ENCODE measurements at places on chromosomes 12 and 14. TPM values are rescaled to one million over a fixed set of nuclear protein-coding genes. Genes with fewer than 3 reads are reported as not detected.

- no peak for DNase-seq
Measured at GRCh38 chr12:53482626-53483168, 16.6 kb downstream of the MAP3K12 start.

- DNase-seq: peak; percentile 63
Measured at GRCh38 chr14:59161561-59162175, 26.8 kb upstream of the DAAM1 start.

- peak; percentile 41 for DNase-seq
Measured at GRCh38 chr12:127729381-127729780, 537.6 kb upstream of the TMEM132C start.

The ANKRD33 gene
- not detected for total RNA-seq

DNA sequence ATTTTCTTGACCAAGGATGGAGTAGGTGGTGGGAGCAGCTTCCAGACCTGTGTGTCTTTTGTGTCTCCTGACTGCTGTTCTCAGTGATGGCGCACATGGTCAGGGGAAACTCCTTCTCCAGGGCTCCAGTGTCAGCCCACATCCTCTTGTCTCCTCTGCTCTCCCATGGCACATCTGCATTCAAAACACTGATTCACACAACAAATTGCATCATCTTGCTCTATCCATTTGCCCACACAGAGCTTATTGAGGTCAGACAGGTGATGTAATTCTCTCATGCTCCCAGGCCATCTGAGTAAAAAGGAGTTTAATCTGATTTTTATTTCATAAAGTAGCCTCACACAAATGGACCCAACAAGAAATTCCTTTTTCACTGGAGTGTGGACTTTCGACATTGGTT lies 21.8 kb upstream of the TMEM132C start:
- no peak for DNase-seq

- no peak for DNase-seq
Measured at GRCh38 chr12:93710574-93710926, 33.4 kb downstream of the CRADD start.

GRCh38 chr12:95417372-95417771 lies 56.6 kb upstream of the METAP2 start:
- no peak for DNase-seq

The FZD10 gene
- total RNA-seq: not detected

The TMEM132C gene
- not detected for total RNA-seq

The GPN3 gene
- total RNA-seq: 31.4 TPM

DNA sequence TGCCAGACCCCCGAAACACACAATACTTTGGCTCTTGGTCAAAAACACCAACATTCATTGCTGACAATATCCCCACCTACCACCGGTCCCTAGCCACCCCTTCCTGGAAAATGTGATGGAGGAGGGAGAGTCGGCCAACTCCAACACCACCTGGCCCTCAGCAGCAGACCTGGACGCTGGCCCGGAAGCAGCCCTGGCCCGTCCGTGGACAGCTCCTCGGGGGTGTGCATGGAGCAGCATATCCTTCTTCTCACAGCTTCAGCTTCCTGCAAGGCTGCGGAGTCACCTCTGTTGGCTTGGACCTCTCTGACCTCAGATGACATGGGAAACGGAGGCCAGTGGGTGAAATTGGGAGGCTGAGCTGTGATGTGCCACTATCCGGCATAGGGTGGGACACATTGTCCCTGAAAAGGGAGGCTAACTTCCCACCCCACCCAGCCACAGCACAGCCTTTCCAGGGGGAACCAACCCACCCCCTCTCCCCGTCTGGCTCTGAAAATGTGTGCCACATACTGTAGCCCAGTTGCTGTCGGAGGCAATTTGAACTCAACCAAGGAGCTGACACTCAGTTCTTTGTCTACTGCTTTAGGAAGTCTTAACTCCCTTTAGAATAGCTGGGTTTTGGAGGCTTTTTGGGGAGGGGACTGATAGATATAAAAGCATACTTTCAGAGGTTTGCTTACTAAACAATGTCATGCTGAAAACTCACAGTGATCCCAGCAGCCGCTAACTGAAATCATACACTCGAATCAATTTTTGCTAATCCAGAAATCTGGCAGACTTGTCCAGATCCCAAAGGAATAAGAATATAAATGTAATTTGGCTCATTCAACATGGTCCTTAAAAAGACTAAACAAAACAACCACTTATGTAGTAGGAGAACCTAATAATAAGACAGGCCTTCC lies 43.1 kb upstream of the LTA4H start:
- no peak for DNase-seq
